Activated naive CD4-positive, alpha-beta T cell treated with anti-CD3 and anti-CD28 coated beads, Interleukin-2, amount 50 U/mL, for 16 hours (primary cell): ENCODE measurements at places on chromosomes 5 and 9.
A peak's percentile ranks its signal among the peaks of the same experiment; 100 is the strongest.

- no peak for DNase-seq
Measured at GRCh38 chr5:37808945-37809344, 30.9 kb downstream of the GDNF start.

DNA sequence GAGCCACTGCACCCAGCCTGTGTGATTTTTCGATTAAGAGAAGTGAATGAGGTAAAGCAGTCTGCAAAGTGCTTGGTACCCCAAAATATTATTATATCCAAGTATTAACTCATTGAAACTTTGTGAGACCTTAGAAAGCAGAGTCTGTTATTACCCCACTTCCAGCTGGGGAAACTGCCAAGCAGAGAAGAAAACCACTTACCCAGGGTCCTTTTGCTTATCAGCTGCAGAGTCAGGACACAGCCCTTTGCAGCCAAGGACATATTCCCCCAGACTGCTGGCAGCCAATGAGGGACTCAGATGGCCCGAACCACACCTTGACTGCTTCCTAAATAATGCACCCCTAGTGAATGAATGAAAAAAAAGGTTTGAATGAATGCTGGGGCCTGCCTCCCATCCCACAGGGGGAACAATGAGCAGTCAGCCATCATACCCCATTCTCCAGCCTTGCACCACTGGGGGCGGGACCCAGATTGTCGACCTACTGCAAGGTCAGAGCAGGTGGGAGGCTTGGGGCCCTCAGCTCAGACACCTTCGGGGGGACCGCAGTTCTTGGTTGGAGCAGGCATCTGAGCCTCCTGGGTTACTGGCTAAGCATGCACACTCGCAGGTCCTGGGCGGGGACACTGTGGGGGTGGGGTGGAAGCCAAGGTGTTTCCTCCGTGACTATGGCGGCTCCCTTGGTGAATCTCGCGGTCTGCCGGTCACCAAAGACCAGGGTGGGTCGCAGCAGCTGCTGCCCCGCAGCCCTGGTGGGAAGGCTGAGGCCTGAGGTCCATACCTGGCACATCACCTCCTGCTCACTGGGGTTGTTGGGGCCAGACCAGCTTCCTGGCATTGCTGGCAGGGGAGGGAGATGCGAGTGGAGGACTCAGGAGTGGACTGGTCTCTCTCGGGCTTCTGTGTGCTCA, 29.7 kb downstream of the PRRT1B start:
- no peak for DNase-seq

DNA sequence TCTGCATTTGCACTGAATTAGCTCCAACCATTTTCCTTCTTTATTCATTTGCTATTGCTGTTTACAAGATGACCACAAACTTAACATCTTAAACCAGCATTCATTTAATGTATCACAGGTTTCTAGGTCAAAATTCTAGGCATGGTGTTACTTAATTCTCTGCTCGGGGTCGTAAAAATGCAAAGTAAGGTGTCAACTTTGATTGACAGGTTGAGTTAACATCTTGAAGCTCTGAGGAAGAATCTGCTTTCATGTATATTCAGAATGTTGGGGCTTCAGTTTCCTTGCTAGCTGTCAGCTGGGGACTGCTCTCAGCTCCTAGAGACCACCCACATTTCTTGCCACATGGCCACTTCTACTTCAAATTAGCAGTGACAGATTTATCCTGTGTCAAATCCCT, 348.7 kb upstream of the GRIN3A start:
- no peak for DNase-seq

DNA sequence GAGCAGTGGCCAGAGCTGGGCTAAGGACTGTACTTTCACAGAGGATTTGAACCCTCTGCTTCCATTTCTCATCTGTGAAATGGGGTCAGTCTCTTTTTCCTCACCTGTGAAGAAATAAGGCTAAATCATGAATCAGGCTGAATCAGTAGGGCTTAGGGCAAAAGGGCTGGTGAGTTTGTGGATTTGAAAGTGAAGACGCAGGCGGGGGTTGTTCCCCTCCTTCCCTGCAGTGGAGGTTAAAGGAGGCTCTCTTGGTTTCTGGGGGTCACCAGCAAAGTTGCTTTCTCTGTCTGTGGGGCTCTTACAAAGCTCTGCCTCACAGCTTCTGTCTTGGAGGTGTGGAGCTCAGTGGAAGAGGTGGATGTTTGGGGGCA, 17.6 kb upstream of the NDST1 start:
- DNase-seq: no peak

GRCh38 chr9:108704156-108704852, 151.5 kb downstream of the ACTL7B start:
- DNase-seq: no peak

- DNase-seq: no peak
Measured at GRCh38 chr5:105688227-105688792, 1982.4 kb downstream of the EFNA5 start.

DNA sequence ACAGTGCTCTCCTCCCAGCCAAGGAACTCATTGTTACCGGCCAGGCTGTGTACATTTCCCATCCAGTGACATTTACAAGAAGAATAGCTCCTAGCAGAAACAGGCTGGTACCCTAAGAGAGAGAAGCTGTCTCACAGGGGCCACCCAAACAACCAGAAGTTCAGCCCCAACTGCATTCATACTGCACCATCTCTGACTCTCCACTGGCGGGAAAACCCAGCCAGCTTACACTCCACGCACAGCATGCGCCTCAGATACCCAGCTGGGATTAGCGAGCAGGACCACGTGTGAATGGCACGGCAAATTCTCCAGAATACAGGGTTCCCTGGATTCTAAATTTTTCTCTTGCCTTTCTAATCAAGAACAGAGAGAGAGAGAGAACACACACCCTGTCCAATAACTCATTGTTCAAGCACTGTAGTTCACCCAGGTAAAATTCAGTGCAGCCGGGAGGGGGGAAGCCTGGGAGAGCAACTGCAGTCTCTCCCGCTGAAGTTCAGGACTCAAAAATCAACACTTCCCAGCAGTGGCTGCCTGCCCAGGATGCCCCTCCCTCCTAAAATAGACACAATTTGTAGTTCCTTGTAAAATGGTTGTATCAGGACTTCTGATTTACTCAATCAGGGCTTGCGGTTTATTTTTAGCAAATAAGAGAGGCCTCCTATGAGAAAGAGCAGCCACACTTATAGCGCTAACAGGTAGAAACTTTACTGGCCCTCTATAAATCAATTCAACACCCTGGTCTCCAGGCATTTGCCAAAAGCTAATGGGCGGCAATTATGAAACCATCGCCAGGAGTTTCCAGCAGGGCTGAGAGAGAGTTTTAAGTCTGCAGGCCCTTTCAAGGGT, 2.2 kb downstream of the COL23A1 start:
- no peak for DNase-seq

DNA sequence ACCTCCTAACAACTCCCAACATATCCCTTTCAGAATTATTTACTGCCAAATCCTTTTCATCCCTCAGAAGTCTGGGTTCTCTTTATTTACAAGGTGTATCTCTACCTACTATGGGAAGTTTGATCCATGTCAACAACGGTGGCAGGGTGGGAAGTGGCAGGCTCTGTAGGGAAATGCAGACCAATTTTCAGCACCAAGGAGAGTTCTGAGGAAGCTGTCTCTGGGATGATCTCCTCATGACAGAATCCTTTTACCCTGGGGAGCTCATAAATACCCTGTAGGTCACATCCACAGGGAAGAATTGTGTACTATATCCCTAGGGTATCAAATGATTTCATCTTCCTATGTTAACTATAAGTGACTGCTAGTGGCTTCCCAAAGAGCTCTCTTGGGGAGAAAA, 107.8 kb upstream of the NEK6 start:
- DNase-seq: no peak

- DNase-seq: no peak
Measured at GRCh38 chr9:89005323-89005722, 14.1 kb downstream of the S1PR3 start.

- DNase-seq: no peak
Measured at GRCh38 chr5:124645396-124645795, 101.0 kb downstream of the ZNF608 start.

GRCh38 chr5:110386782-110387181, 339.7 kb downstream of the TMEM232 start:
- DNase-seq: no peak

GRCh38 chr9:93081931-93082330, 14.1 kb upstream of the CARD19 start:
- no peak for DNase-seq

DNA sequence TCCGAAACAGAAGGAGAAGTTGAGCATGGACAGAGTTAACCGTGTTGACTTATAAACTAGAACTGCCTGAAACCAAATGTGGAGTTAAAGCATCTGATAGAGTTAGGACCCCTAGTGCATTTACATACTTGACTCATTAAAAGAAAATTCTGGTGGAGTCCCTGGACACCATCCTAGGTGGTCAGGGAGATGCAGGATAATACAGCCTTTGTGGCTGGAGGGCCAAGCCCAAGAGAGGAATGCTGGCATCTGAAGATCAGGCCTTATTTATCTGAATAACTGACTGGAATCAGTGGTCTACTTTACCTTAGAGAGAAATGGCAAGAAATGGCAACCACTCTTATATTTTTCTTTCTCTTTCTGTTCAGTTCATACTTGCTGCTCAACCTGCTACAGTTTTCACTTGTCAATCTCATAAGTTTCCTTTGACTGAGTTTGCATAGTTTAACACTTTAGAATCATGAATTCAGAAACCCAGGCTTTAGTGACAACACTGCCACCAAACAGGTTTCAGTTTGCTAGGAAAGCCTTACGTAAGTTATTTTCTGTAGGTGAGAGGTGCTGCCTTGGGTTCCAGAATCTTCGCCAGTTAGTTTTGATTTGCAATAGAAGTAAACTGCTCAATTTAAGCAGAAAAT, 10.2 kb downstream of the CMYA5 start:
- no peak for DNase-seq

DNA sequence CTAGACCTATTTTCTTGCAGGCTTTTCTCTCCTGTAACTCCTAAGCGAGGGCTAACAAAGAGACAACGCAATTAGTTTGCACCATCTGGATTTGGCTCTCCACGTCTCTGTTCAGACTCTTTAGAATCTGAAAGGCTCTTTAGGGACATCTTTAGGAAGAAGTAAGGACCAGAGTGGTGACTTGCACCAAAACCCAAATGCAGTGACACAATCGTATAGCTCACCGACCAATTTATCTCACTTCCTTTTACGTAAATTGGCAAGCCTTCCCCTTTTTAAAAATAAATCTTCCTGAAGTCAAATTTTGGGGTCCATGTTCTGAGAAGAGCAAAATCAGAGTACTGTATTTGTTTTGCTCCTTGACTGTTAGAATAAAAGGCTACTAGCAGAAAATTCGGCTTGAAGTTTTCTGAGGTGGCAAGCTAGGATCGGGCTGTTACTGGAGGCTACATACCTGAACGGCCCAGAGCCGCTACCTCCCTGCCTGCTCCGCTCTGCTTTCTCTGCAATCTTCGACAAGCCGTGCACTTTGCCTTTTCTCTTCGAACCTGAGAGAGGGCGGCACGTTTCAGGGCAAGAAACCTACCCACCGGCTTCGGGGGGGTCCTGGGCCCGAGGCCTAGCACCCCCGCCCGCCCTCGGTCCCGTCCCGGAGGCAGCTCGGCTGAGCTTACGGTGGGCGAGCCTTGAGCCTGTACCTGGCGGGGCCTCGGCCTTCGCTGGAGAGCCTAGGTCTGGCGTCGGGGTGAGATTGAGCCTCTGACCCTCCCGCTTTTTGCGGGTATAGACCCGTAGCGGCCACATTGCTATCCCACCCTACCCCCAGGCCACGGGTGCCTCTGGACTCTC, 537 bp downstream of the MEIKIN start:
- DNase-seq: no peak

DNA sequence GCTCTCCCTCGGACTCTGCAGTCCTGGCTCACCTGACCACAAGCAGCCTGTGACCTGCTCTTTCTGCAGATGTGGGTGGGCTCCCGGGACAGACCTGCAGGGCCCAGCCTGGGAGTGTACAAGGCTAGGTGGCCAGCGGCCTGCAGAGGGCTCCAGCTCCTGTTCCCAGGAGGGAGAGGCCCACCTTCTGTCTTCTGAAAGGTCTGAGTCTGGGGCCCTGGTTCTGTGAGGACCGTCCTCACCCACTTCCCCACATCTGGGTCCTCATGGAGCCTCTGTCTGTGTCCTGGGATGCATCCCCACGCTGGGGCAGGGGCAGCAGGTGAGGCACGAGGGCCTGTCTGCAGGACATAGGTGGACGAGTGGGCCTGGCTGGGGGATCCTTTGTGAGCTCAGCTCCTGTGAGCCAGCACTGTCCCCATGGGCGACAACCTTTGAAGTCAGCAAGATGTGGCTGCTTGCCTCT, 43.7 kb downstream of the PHF2 start:
- no peak for DNase-seq

- DNase-seq: no peak
Measured at GRCh38 chr9:127634698-127635097, 22.6 kb downstream of the STXBP1 start.

- peak; percentile 60 for DNase-seq
Measured at GRCh38 chr5:88690409-88691229, 192.4 kb downstream of the MEF2C start.

DNA sequence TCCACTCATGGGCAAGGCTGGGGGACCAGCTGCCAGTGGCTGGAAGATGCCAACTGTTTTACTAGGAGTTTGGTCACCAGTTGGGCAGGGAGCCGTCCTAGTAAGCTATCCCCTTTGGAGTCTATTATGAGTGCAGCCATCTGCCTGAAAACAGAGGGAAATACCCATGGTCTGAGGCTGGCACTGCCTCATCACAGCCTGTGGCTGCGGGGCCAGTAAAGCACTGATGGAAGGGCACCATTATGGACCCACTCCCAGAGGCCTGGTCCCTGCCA, 187.2 kb upstream of the PANK3 start:
- DNase-seq: no peak

DNA sequence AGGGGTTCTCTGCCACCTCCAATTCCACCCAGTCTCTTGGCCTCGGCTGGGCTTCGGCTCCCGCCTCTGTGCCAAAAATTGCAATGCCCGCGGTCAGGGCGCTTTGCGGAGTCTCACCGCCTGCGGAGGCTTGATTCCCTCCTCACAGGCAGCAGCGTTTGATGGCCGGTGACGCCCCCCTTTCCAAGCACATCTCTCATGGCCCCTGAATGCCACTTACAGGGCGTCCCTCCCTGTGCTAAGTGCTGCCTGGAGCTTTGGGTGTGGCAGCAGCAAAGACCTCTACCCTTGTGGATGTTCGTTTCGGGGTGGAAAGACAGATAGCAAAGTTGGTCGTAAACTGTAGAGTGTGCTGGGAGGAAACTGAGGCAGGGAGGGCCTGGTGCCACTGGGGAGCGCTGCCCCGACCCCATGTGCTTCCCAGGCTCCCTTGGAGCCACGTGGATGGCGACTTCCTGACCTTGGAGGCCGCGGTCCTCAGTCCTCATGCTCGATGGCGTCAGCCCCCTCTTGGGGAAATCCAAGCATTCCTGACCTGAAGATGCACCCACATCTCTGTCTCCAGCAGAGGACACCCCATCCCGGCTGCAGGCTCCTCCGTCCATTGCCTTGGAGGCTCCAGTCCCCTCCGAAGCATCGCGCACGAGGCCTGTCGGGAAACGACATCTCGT, 249.2 kb upstream of the IRX4 start:
- no peak for DNase-seq

GRCh38 chr9:12817702-12818101, 42.9 kb downstream of the LURAP1L start:
- DNase-seq: no peak

DNA sequence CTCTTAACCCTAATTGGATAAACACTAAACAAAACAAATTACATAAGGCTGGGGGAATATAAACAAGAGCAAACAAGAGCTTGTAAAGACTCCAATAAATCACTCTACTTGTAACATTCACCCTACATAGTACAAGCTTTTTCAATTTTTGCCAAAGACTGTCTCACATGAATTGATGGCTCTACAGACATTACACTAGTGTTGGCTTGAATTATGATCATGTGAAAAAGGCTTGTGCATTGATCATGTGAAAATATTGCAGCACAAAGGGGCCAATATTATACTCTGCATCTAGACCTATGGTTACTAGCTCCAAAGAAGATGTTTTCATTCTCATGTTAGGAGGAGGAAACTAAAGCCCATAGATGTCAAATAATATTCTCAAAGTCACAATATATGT, 212.6 kb downstream of the MCTP1 start:
- no peak for DNase-seq
